ENCODE measurements at places on chromosomes 3 and 15.

DNA sequence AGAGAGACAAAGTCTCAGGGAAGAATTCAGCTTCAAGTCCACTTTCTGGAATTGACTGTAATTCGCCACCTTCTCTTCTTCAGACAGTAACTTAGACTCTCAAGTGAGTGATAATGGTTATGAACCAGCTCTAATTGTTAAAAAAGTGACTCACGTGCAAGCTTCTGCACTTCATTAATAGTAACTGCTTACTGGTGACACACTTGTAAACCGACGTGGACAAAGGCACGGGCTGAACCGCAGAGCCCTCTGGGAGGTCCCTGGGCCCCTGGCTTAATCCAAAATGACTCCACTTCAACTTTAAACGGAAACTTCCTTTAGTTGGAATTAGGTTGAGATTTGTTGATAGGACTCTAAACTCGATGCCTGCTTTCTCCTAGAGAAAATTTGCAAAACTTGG, 17.0 kb downstream of the MUC4 start:
- DNase-seq = no peak

DNA sequence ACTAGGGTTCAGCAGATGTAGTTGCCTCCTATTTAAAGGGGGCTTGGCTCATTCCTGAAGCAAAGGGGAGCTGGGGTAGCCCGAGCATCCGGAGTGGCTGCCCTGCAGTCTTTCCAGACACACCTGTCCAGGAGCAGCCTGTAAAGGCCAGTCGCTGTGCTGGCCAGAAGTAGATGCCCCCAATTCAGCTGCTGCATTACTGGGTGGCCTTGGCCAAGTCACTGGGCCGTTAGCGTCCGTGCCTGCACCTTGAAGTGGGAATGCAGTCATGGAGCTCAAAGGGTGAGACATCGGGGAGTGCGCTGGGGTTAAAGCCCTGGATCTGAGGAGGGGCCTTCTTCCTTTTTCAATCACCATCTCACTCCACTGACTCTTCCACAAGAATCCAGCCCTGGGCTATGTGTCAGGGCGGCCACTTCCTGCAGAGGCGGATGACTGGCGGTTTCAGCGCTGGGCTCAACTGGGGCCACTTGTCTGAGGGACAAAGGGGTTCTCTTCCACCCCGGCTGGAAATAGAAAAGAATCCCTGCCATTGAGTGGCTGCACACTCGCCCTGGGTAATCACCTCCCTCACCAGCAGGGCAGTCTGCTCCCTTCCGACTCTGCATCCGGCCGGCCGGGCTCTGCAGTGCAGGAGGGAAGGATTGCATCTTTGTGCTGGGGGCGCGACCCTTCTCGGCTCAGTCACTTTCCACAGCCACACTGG, 11.8 kb downstream of the ALDH1A3 start:
- DNase-seq = no peak

DNA sequence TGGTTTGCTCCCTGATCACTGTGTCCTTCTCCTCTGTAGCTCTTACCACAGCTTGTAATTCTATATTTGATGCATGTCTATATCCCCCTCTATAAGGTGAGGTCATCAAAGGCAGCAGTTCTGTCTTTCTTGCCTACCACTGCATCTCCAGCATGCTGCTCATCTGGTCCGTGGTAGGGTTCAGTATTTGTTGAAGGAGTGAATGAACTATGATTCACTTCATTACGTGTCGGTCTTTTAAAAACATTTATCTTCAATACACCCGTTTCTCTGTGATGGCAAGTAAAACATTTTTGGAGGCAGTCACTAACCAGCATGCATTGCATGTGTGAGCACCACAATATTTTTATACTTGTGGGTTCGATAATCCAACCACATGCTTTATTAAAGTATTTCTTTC, 27.6 kb downstream of the CHST14 start:
- no peak for DNase-seq

DNA sequence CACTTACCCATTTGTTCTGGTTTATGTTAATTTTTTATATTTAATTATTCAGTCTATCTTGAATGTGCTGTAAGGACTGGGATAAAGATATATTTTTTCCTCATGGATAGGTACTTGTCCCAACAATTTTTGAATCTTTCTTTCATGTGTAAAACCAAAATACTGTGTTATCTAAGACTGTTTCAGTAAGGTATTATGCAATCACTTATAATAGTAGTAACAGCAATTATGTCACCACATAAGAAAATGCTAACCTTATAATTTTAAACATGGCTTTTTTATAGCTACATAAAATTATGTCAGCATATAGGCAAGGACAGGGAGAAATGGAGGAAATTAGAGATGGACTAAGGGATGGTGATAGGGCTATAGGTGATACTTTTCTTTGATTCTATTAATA, 2.9 kb upstream of the CTDSPL start:
- DNase-seq = no peak

GRCh38 chr15:85564686-85565085, 184.3 kb downstream of the AKAP13 start:
- no peak for DNase-seq

DNA sequence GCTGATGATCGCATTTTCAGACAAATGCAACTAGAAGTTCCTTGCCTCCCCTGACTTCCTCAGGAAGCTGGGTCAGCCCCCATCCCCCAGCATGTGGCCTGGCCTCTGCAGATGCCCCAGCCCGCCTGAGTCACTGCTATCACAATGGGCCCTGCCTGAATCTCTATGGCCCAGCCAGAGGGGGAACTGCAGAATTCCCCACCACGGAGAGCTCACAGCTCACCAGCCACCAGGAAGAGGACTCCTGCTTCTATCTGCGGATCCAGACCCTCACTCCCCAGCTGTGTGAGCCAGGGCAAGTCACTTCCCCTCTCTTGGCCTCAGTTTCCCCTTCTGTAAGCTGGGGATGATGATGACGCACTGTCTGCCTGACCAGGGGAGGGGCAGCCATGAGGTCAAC, 6.9 kb downstream of the PLXND1 start:
- peak; percentile 76 for DNase-seq

- no peak for DNase-seq
Observed at GRCh38 chr15:70503073-70503745, 260.1 kb downstream of the UACA start.

- DNase-seq = no peak
Observed at GRCh38 chr3:59772416-59773408, 722.9 kb upstream of the CFAP20DC start.

Data from femur (tissue), 1 donor.